ENCODE measurements at places on chromosomes 2 and 18.

DNA sequence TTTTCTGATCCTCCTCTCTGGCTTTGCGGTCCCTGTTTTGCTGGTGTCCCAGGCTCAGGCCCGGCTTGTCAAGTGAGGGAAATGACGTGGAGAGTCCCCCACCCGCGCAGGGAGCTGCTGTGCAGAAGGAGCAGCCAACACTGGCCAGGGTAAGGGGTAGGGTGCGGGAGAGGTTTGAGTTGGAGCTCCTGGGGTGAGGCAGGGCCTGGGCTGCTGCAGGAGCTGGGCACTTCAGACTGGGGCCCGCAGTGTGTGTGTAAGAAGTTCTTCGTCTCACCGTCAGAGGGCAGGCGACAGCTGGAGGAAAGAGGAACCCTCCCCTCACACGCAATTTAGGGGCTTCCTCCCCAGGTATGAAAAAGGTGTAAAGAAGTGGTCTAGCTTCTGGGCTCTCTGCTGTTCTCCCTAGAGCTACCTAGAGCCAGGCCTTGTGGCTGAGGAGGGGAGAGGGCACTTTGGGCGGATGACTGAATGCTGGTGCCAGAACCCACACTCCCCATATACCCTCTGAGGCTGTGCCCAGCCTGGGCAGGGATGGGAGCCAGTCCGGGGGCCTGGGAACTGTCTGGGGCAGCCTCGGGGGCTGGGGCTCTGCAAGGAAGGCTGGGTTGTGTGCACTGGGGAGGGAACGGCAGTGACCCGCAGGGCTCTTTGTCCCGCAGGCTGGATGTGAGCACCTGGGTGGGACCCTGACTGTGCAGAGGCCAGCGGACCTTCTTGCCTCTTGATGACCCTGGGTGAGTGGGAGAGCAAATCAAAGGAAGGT, 11.8 kb downstream of the CELF4 start:
- no peak for DNase-seq

GRCh38 chr2:47272031-47272864, 117.1 kb upstream of the STPG4 start:
- no peak for DNase-seq

DNA sequence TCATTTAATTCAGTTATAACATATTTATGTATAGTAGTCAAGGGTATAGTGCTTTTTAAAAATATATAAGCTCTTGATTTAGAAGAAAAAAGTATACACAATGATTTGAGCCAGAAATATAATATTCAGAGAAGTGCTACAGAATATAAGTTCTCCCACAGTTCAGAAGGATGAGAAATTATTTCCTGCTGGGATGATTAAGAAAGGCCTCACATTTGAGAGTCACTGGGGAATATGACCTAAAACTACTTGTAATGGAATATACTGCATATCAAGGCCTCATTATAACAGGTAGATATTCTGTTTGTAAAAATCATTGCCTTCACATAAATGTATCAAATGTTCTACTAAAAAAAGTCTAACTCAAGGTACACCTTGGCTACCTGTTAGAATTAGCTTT, 203.5 kb downstream of the MBD2 start:
- no peak for DNase-seq

DNA sequence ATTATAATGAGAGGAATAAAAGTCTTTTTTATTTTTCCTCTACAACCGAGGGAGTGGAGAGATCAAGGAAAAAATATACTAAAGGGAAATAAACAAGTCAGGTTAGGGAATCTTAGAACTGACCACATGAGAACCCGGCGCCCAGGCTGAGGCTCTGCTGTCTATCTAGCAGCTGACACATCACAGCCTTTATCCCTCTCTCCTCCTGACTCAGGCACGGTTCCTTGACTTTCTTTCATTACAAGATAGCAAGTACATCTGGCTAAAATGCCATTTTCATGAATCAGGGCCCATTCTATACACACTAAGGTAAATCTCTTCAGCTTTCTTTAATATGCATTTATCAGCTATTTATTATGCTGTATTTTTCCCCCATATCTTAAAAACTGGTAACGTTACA, 296.0 kb downstream of the TMX3 start:
- DNase-seq: no peak

All from cortex of kidney (tissue), 1 donor.